ENCODE measurements at places on chromosomes 5 and 9.

- no peak for DNase-seq
Measured at GRCh38 chr9:129435988-129436717, 184.7 kb downstream of the C9orf50 start.

DNA sequence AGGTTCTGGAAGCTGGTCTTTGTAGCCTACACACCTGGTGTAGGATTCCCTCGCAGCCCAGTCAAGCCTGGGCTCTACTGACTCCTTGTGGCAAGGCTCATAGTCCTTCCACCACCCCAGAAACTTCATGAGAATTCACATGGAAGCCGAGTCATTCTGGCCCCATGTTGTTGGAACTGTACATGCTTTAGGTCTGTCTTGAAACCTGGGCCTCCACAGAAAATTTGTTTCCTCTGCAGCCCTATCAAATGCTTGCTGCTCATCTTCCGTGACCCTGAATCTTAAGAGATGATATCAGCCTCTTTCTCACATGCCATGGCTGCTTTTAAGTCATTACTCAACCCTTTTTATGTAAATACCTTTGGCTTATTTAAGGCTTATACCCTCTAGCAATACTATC, 113.4 kb upstream of the GRHPR start:
- no peak for DNase-seq

DNA sequence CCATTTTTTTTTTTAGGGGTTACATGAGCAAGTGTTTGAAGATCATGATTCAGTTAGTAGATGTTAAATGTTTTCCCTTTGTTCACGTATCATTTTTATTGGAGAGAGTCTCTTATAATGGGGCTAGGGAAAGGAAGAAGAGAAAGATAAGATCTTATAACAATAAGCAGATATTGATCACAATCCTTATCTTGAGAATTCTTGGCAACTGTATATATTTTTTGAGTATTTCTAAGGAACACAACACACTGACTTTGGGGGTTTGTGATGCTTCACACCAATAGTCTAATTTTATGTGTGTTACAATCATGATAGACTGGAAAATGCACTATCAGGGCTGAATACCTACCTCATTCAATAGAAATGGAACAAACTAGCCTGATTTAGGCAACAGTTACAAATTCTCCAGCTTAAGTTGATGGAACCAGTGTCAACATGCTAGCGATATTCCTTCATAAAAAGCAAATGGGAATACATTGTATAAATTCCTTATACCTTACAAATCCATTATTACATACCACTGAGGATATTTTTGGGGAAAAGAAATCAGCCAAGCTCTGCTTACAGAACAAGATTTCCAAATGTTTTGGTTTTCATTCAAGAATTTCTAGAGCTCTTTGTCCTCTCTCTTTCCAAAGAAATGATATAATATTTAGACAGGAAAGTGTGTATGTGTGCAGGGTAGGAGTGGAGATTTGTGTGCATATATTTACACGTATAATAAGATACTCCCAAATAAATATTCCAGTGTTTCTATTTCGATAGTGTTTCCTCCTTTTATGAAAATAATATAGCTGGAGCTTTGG, 41.5 kb downstream of the SVEP1 start:
- DNase-seq = no peak

- DNase-seq = no peak
Measured at GRCh38 chr9:129586685-129587084, 34.2 kb downstream of the C9orf50 start.

GRCh38 chr5:96997265-96997859, 61.5 kb downstream of the LNPEP start:
- no peak for DNase-seq

DNA sequence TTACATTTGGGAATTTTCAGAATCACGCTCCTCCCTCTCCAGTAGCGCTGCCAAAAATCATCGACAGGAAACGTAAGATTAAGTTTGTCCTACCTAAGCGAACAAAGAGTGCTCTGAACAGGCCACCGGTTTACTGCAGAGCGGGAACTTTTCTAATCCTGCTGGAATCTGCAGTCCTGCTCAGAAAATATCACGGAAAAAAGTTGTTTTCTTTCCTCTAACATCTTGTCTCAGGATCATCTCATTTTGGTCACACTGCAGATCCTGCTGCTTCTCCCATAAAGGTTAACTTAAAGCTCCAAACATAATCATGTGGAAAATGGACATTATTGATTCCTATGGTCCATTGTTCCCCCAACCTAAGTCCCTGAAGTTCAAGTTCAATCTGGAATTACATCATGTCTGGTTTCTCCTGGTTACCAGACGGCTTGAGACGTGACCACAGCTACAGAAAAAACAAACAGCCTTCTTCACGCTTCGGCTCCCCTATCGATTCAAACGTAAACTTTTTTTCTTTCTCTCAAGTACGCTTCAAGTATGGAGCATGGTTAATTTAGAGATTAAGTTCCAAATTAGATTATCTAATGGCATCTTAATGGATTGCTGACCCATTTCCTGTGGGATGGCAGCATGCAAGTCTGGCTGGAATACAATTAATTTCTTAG, 217.6 kb downstream of the NFIB start:
- DNase-seq = no peak

- DNase-seq = no peak
Measured at GRCh38 chr5:176792655-176793342, 17.6 kb upstream of the UNC5A start.

GRCh38 chr9:16450043-16450442, 420.4 kb downstream of the BNC2 start:
- DNase-seq = no peak

DNA sequence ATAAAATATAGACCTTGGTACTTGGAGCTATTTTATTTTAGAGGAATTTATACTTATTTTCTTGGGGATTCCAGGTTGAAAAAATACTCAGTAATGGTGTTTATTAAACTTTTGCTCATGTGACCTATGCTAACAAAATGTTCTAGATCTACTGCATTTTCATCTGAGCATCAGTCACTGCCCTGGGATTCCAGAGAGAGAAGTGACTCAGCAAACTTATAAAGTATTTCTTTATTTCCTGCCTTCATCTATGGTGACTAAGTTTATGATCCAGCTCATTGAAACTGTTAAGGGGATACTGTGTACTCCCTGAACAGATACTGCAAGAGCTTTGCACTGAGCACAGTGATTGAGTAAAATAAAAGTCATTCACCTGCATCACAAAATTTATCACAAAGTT, 298.5 kb upstream of the CDH18 start:
- DNase-seq = no peak
